ENCODE measurements at places on chromosomes 6 and 20. TPM values are rescaled to one million over a fixed set of nuclear protein-coding genes. Genes with fewer than 3 reads are reported as not detected.

- no peak overlapping the region for H3K27ac ChIP-seq
- no peaks in the 10 kb centered on the region for H3K36me3 ChIP-seq
- no peaks in the 10 kb centered on the region for H3K4me1 ChIP-seq
These were observed 209.8 kb upstream of the PDE10A start for GRCh38 chr6:165872811-165873210.

DNA sequence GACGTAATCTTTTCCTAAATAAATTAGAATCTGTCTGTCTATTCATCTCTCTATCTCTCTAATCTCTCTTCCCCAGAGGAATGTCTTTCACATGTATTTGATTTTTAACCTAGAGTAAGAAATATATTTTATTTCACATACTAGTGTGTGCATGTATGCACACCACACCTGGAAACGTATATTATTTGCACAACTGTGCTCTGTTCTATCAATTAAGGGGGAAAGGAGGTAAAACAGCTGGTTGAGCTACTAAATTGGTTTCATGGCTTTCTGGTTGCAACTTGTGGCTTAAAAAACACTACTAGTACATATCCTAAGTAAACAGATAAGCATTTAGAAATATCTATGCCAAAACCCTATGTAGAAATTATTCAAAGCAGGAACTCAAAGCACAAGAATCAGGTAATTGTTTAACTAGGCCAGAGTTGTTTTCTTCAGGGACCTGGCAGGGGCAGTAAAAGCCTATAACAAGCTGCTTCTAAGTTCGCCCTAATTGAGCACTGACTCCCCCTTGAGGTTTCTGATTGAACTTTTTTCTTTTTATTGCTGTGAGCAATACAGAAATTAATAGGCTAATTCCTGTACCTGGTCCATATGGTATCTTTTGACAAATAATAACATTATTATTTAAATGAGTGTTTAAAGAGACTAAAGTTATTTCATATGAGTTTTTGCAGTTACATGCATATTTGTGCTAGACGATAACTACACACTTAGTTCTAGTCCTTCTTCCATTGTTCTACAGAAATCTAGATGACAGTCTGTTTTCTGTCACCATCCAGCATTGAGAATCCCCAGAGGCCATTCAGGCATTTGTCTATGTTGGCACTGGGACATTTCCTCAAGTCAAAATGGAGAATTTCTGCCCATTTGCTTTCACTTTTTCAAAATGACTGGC lies 88.6 kb downstream of the MCHR2 start:
- H3K36me3 ChIP-seq = no peaks in the 10 kb centered on the region
- no peaks in the 10 kb centered on the region for H3K27me3 ChIP-seq
- H3K4me1 ChIP-seq = no peaks in the 10 kb centered on the region
- no peak overlapping the region for H3K27ac ChIP-seq
- H3K4me3 ChIP-seq = no peak overlapping the region
- DNase-seq = peak; percentile 19

- no peaks in the 10 kb centered on the region for H3K4me1 ChIP-seq
- no peak overlapping the region for H3K27ac ChIP-seq
- DNase-seq = no peak
- no peak overlapping the region for H3K4me3 ChIP-seq
These were observed 614.5 kb downstream of the PKHD1 start for GRCh38 chr6:51472745-51473487.

GRCh38 chr6:149061930-149062329 lies 255.6 kb upstream of the TAB2 start:
- peaks cover 24% of the 10 kb centered on the region for H3K4me1 ChIP-seq
- DNase-seq = no peak
- H3K27ac ChIP-seq = no peak overlapping the region
- H3K4me3 ChIP-seq = no peak overlapping the region
- H3K36me3 ChIP-seq = no peaks in the 10 kb centered on the region

DNA sequence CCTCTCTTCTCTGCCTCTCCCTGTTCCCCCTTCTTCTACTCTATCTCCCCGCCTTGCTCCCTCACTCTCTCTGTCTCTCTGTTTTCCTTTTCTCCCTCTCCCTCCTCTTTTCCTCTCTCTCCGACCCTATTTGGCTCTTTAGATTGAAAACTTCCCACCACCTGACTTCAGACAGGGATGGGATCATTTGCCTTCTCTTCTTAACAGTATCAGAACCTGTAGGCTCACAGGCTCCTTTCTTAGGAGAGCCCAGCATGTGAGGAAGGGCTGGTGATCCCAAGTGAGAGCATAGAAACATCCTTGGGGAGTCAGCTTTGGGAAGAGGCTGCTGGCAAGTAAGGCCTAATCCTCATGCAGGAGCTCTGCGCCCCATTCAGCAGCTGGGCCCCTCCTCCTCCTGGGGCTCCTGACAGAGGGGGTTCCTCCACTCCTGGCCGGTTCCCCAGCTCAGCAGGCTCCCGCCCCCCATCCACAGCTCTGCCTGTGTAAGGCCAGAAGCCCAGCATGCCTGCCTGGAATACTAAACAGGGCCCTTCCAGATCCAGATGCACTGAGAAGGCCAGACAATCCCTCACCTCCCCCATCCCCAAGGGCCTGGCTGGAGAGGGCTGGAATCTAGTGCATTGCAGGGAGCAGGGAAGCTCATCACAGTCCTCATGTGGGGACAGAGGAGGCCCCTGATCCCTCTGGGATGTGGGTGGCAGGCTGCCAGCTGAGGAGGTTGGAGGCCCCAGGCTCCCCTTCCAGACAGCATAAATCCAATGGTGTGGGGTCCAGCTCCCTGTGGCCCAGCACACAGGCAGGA lies 93.4 kb downstream of the PTPRT start:
- H3K4me1 ChIP-seq = no peaks in the 10 kb centered on the region
- H3K36me3 ChIP-seq = no peaks in the 10 kb centered on the region
- no peak for DNase-seq
- no peaks in the 10 kb centered on the region for H3K27me3 ChIP-seq
- H3K4me3 ChIP-seq = no peak overlapping the region
- H3K27ac ChIP-seq = no peak overlapping the region

DNA sequence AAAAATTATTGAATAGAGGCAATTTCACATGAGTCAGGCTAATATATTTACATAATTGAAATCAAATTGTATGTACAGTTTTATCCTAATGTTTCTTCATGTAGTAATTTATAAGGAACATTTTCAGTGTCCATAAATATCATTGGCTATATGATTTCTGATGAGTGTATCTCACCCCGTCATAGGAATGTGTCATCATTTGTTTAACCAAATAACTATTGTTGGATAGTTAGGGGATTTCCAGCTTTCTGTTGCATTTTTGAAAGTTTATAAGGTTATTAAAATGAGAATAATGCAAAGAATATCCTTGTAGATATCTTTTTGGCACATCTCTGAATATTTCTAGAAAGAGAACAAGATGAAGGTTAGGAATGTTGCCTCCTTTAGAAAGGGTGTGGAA lies 39.0 kb downstream of the SYTL3 start:
- H3K4me1 ChIP-seq = no peaks in the 10 kb centered on the region
- H3K27me3 ChIP-seq = no peaks in the 10 kb centered on the region
- H3K27ac ChIP-seq = no peak overlapping the region
- DNase-seq = no peak
- no peak overlapping the region for H3K4me3 ChIP-seq
- H3K36me3 ChIP-seq = no peaks in the 10 kb centered on the region

DNA sequence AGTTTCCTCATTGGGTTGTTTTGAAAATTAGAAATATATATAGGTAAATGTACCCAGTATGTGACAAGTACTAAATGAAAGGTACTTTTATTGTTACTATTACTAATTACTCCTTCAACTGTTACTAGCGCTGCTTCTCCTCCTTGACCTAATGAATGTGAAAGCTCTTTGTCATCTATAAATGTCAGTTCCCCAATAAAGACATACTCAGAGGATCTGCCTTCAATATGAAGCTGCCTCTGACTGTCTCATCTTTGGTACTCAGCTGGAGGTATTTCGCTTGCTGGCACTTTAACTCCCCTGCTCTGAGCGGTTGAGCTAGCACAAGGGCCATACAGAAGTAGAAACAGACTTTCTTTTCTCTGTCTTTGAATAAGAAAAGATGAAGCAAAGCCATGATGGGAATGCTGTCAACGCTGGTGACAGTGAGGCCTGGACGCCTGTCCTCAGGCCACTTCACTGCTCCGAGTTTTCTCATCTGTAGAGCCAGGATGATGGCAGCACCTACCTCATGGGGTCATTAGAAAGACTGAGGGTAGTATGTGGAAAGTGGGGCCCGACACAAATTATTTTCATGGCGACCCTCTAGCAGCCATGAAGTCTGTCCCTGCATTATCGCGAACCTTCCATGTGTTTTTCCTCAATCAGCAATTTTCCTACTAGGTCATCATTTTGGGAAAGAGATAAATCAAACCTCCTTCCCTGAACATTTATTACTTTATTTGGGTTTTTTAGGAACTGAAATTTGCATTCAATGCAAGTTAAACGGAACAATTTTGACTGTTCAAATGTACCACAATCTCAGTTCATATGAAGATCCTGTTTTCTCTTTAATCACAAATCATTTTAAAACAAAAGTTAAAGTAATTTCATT lies 55.9 kb upstream of the SNX9 start:
- no peaks in the 10 kb centered on the region for H3K27me3 ChIP-seq
- H3K4me1 ChIP-seq = peaks cover 27% of the 10 kb centered on the region
- no peak for DNase-seq
- no peak overlapping the region for H3K4me3 ChIP-seq
- no peak overlapping the region for H3K27ac ChIP-seq

DNA sequence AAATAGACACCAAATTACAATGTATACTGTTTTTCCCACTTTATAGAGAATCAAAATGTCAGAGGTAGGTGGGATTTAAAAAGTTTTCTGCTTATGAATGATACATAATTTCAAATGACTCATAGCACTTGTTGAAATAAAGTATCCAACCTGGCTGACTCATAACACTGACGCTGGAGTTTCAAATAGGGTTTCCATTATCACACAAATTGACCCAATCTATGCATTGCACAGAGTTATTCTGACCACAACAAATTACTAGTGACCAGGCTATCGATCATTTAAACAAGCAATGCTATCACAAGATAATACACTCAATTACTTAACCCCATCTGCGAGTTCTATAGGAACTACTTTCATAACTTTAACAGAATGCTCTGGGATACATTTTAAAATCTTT lies 31.9 kb upstream of the PRELID3B start:
- H3K36me3 ChIP-seq = no peaks in the 10 kb centered on the region
- no peak overlapping the region for H3K4me3 ChIP-seq
- peaks cover 28% of the 10 kb centered on the region for H3K27me3 ChIP-seq
- no peak overlapping the region for H3K27ac ChIP-seq
- no peaks in the 10 kb centered on the region for H3K4me1 ChIP-seq
- peak; percentile 75 for DNase-seq

- DNase-seq = no peak
- H3K4me3 ChIP-seq = no peak overlapping the region
- H3K4me1 ChIP-seq = no peaks in the 10 kb centered on the region
- no peak overlapping the region for H3K27ac ChIP-seq
- no peaks in the 10 kb centered on the region for H3K27me3 ChIP-seq
These were observed 12.4 kb downstream of the KATNA1 start for GRCh38 chr6:149636124-149636523.

GRCh38 chr6:34973547-34974248 lies 84.6 kb downstream of the ANKS1A start:
- no peaks in the 10 kb centered on the region for H3K36me3 ChIP-seq
- no peak for DNase-seq
- H3K27ac ChIP-seq = no peak overlapping the region
- no peak overlapping the region for H3K4me3 ChIP-seq

DNA sequence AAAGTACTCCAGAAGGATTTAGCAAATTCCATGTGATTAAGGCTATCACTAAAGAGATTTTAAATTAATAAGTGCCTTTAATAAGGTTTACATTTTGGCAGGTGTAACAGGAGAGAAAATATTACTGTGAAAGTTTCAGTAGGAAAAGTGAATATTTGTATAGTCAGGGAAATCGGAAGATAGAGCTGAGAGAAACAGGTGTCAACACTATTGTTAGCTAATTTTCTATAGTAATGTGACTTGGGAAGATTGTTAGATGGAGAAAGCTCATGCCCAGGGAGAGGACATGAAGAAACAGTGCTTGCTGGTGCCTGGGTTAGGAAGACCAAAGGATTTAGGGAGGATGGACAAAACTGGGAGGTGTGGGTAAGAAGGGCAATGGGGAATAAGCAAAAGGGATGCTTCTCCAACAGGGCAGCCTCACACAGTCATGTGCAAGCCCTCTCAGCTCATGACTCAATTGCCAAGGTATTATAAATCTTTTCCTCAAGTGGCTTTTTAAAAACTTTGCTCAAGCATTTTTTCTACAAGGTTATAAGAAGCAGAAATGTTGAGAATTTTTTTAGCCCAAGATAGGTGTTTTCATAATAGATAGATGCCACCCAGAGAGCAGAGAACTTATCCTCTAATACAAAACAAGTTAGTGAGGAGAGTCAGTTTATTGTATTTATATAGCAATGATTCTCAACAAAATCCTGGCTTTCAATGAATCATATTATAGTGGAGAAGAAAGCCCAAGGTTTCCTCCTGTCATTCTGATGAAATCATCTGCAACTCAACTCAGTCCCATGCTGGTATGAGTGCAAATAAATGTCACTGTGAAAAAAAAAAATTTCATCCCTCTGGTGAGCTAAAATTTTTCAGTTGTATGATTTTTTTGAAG lies 325.2 kb upstream of the NT5E start:
- H3K36me3 ChIP-seq = no peaks in the 10 kb centered on the region
- H3K4me3 ChIP-seq = no peak overlapping the region
- no peaks in the 10 kb centered on the region for H3K4me1 ChIP-seq
- DNase-seq = no peak
- no peak overlapping the region for H3K27ac ChIP-seq
- H3K27me3 ChIP-seq = no peaks in the 10 kb centered on the region

DNA sequence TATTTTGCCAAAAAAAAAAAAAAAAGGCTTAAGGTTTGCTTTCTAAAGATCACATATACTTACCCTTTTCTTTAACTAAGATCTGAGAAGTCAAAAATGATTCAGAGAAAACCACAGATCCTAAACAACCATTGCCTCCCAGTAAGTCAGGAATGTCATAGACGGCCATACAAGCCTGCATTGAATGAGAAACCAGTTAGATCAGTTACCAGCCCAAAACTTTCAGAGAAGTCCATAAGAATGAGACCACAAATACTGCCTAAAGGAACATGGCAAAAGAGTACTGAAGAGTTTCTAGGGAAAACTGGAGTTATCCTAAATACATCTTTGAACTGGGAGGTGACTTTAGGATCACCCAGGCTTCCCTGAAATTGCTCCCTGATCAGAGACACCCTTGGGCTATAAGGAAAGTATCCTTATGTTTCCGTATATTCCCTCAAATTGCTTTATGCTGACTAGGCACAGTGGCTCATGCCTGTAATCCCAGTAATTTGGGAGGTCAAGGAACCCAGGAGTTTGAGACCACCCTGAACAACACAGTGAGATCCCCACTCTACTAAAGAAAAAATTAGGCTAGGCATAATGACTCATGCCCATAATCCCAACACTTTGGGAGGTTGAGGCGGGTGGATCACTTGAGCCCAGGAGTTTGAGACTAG lies 79.4 kb upstream of the SLC4A11 start:
- H3K4me1 ChIP-seq = peaks cover 19% of the 10 kb centered on the region
- peak; percentile 4 for DNase-seq
- peaks cover 21% of the 10 kb centered on the region for H3K36me3 ChIP-seq

Gene SMIM8
- 6.9 TPM for total RNA-seq

Gene DYNLT2
- total RNA-seq = 1.0 TPM

Gene LTA
- total RNA-seq = not detected

Gene INSM1
- not detected for total RNA-seq

Gene MTFR2
- total RNA-seq = 1.3 TPM

Gene TUBB1
- not detected for total RNA-seq

Gene BTNL2
- total RNA-seq = not detected

Gene CGA
- 2.0 TPM for total RNA-seq
